Vagina (tissue), 2 donors: ENCODE measurements at places on chromosomes 7 and 10. TPM values are rescaled to one million over a fixed set of nuclear protein-coding genes. Genes with fewer than 3 reads are reported as not detected.
A peak's percentile ranks its signal among the peaks of the same experiment; 100 is the strongest.

DNA sequence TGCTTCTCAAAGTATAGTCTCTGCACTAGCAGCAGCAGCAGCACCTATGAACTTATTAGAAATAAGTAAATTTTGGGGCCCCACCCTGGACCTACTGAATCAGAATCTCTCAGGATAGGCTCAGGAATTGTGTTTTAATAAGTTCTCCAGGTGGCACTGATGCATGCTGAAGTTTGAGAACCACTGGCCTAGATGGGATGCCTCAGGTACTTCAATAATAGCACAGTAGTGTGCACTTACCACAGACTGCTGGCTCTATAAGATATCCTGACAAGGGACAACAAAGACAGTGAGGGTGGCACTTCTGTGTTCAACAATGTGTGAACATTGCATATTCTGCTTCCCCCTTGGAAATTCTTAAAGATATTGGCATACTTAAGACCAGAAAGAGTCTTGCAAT lies 64.7 kb upstream of the HABP2 start:
- no peak for DNase-seq
- no peak overlapping the region for H3K4me3 ChIP-seq
- no peak overlapping the region for H3K27ac ChIP-seq
- no peaks in the 10 kb centered on the region for H3K36me3 ChIP-seq
- H3K27me3 ChIP-seq = no peaks in the 10 kb centered on the region
- H3K4me1 ChIP-seq = peaks cover 19% of the 10 kb centered on the region

- H3K4me3 ChIP-seq = no peak overlapping the region
- H3K36me3 ChIP-seq = no peaks in the 10 kb centered on the region
- DNase-seq = no peak
- peak overlapping the region; percentile 94 for H3K27ac ChIP-seq
Measured at GRCh38 chr10:93463723-93464476, 18.2 kb downstream of the MYOF start.

DNA sequence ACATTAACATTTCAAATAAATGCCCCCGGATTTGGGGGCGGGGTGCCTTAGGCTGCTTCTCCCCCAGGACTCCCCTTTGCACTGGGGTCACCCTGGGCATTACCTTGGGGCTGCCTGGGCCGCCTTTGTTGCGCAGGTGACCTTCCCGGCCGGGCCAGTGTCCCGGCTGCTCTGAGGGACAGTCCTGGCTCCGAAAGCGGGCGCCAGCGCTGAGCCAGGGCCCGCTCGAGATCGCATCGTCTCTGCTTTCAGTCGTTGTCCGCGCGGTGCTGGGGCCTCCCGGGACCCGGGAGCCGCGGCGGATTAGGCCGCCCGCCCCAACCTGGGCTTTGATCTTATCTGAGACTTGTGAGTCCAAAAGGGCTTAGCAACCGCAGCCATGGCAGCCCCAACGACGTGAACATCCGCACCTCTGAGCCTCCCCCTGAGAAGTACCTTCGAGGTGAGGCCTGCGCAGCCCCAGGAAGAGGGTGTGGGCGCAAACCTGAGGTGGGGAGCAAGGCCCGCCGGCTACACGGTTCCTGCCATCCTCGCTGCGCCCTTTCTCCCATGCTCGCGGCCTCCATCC lies 14.8 kb upstream of the WAPL start:
- no peaks in the 10 kb centered on the region for H3K36me3 ChIP-seq
- H3K27me3 ChIP-seq = no peaks in the 10 kb centered on the region
- H3K4me1 ChIP-seq = peaks cover 5% of the 10 kb centered on the region
- no peak for DNase-seq

- no peaks in the 10 kb centered on the region for H3K36me3 ChIP-seq
- H3K4me1 ChIP-seq = no peaks in the 10 kb centered on the region
- H3K27ac ChIP-seq = no peak overlapping the region
- H3K27me3 ChIP-seq = no peaks in the 10 kb centered on the region
- H3K4me3 ChIP-seq = no peak overlapping the region
Measured at GRCh38 chr7:123846217-123846891, 1.4 kb downstream of the HYAL4 start.

GRCh38 chr7:129886167-129886817 lies 66.5 kb downstream of the UBE2H start:
- H3K4me3 ChIP-seq = no peak overlapping the region
- H3K27ac ChIP-seq = no peak overlapping the region
- H3K4me1 ChIP-seq = peaks cover 24% of the 10 kb centered on the region
- no peaks in the 10 kb centered on the region for H3K36me3 ChIP-seq
- H3K27me3 ChIP-seq = no peaks in the 10 kb centered on the region
- DNase-seq = no peak

- no peak overlapping the region for H3K4me3 ChIP-seq
- peak; percentile 64 for DNase-seq
Measured at GRCh38 chr7:158284121-158284520, 303.5 kb downstream of the PTPRN2 start.

DNA sequence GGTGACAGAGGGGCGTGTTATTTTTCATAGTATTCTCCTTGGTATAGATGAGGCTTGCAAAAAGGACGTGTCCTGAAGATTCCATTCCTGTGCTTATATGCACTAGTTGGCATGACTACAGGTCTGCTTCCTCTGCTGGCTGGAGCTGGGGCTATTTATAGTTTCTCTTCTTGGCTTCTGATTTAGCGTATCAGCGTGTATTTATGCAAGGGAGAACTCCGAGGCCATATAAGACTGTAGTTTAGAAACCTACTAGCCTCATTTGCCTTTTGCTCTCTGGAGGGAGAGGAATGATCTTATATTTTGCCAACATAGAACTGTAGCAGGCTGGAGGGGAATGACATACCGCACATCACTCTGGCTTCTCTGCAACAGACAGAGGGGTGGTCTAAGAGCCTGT lies 39.7 kb downstream of the CACNB2 start:
- H3K36me3 ChIP-seq = no peaks in the 10 kb centered on the region
- H3K4me1 ChIP-seq = peaks cover 17% of the 10 kb centered on the region
- no peak overlapping the region for H3K4me3 ChIP-seq
- no peaks in the 10 kb centered on the region for H3K27me3 ChIP-seq

Gene CHST15
- total RNA-seq = 27.0 TPM

Gene CRHR2
- not detected for total RNA-seq

Gene PLA2G12B
- not detected for total RNA-seq

- no peak for DNase-seq
- no peak overlapping the region for H3K4me3 ChIP-seq
- H3K36me3 ChIP-seq = no peaks in the 10 kb centered on the region
- H3K27me3 ChIP-seq = no peaks in the 10 kb centered on the region
- H3K27ac ChIP-seq = no peak overlapping the region
Measured at GRCh38 chr7:76232698-76233097, 31.0 kb downstream of the SRRM3 start.

DNA sequence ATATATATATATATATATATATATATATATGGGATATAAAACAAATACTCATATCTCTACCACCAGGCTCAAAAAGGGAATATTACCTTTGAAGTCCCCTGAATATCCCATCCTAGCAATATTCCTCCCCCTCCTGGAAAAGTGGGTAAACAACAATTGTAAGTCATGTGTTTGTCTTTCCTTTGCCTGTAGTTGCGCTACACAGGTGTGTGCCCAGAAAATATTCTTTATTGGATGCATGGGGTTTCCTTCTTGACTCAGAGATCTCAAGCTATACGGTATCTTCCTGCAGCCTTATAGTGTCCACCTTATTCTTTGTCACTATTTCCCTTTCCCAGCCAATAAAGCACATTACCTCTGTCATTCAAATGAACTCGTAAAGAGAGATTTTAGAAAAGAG lies 54.2 kb downstream of the MET start:
- H3K27me3 ChIP-seq = no peaks in the 10 kb centered on the region
- H3K4me1 ChIP-seq = peaks cover 8% of the 10 kb centered on the region
- no peaks in the 10 kb centered on the region for H3K36me3 ChIP-seq
- no peak overlapping the region for H3K4me3 ChIP-seq
- no peak for DNase-seq

Gene ATG9B
- total RNA-seq = 34.1 TPM

Gene LYZL1
- not detected for total RNA-seq

Gene EBLN1
- total RNA-seq = not detected

DNA sequence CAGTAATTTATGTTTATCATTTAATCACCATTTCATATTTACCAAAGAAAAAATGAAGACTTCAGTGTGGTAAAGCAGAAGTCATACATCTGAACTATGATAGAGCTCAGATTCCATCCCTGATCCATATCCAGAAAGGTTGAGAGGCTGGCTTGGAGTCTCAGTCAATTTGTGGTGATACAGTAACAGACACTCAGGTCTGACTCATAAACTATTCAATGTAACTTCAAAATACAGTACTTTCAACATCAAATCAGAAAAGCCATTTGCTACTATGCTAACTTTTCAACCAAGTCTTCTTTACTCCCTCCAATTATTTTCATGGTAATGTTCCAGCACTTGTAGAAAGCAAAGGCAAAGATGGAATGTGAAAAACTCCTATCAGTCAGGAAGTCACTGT lies 190.4 kb downstream of the HDAC9 start:
- H3K36me3 ChIP-seq = no peaks in the 10 kb centered on the region
- H3K4me3 ChIP-seq = no peak overlapping the region
- no peaks in the 10 kb centered on the region for H3K4me1 ChIP-seq
- H3K27me3 ChIP-seq = no peaks in the 10 kb centered on the region
- no peak overlapping the region for H3K27ac ChIP-seq
- no peak for DNase-seq

DNA sequence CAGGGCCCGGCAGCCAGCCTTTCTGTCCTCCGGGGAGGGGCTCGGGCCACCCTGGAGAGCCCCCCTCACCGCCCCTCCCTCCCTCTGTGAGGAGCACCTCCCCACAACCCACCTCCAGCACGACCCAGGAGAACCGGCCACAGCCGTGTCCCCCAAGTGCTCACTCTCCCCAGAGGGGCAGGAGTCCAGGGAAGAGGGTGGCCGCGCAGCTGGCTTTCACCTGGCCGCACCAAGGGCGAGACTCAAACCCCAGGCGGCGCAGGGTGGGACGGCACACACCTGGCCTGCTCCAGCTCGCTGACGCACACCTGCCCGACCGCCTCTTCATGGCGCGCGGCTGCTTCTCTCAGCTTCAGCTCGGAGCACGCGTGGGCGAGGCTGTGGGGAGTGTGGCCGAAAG lies 73.4 kb downstream of the CFAP46 start:
- H3K27ac ChIP-seq = no peak overlapping the region
- no peak for DNase-seq
- no peaks in the 10 kb centered on the region for H3K4me1 ChIP-seq
- H3K36me3 ChIP-seq = no peaks in the 10 kb centered on the region
- no peaks in the 10 kb centered on the region for H3K27me3 ChIP-seq

DNA sequence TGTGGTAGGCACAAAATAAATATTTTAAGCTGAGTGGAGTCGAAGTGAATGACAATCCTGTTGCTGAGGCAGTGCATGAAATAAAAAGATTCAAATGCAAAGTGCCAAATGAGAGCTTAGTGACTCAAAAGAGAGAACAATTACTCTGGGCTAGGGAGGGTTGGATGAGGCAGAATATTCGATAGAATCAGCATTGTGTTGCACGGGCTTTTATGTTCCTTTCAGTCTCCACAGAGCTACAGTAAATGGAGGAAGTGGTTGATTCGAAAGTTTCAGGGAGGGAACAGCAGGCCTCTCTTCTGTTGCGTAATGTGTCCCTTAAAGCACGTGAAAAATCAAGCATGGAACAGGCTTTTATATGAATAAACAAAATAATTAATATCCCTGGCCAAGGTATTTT lies 599.3 kb upstream of the CELF2 start:
- no peaks in the 10 kb centered on the region for H3K27me3 ChIP-seq
- H3K4me1 ChIP-seq = no peaks in the 10 kb centered on the region
- DNase-seq = no peak

Gene MINDY3
- total RNA-seq = 25.0 TPM

- peak overlapping the region; percentile 37 for H3K27ac ChIP-seq
- H3K36me3 ChIP-seq = no peaks in the 10 kb centered on the region
- no peak for DNase-seq
- peaks cover 15% of the 10 kb centered on the region for H3K4me1 ChIP-seq
- peak overlapping the region; percentile 71 for H3K4me3 ChIP-seq
Measured at GRCh38 chr7:101154693-101155102, 422 bp downstream of the AP1S1 start.

Gene ZNF467
- total RNA-seq = 13.3 TPM

- no peaks in the 10 kb centered on the region for H3K27me3 ChIP-seq
- H3K4me3 ChIP-seq = no peak overlapping the region
- no peak overlapping the region for H3K27ac ChIP-seq
- no peak for DNase-seq
Measured at GRCh38 chr10:45353186-45353585, 20.8 kb upstream of the ALOX5 start.

- no peak overlapping the region for H3K4me3 ChIP-seq
- no peak for DNase-seq
- no peaks in the 10 kb centered on the region for H3K27me3 ChIP-seq
- no peaks in the 10 kb centered on the region for H3K36me3 ChIP-seq
Measured at GRCh38 chr10:21084700-21085099, 187.6 kb upstream of the NEBL start.

DNA sequence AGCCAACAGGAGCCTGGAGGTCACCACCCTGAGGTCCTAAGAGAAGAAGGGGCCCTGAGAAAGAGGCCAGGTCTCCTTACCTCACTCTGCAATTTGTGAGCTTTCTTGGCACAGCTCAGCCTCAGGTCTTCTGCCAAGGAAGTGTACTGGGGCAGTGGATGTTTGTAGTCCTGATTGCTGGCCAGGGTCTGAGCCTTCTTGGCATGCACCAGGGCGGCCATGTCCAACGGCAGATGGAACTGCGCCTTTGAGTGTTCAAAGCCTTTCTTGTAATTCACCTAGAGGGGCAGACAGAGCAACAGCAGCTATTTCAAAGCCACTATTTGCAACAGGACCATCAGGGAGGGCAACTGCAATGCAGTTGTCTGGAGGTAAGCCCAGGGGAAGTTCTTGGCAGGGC lies 51.7 kb downstream of the NRAP start:
- no peaks in the 10 kb centered on the region for H3K36me3 ChIP-seq

DNA sequence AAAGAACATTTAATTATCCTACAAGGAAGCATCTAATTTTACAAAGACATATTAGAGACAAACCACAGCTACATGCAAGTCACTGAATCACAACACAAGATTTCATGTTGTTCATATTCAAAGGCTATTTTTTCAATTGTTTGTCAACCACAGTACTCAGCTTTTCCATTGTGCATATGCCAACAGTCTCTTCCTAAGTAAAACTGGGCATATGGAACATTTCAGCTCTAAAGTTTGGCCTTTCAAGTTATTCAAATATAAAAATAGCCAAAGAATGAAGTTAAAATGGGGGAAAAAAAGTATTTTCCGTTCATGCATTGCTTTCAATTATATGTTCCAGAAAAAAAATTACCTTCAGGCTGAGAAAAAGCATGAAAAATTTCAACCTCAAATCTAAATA lies 537.9 kb downstream of the PLXDC2 start:
- H3K36me3 ChIP-seq = no peaks in the 10 kb centered on the region
- DNase-seq = no peak
- H3K4me1 ChIP-seq = no peaks in the 10 kb centered on the region

Gene CLCN1
- not detected for total RNA-seq

GRCh38 chr10:113335592-113335991 lies 217.3 kb upstream of the HABP2 start:
- no peak overlapping the region for H3K4me3 ChIP-seq
- no peak overlapping the region for H3K27ac ChIP-seq
- H3K36me3 ChIP-seq = no peaks in the 10 kb centered on the region
- no peaks in the 10 kb centered on the region for H3K4me1 ChIP-seq
- no peaks in the 10 kb centered on the region for H3K27me3 ChIP-seq
- no peak for DNase-seq
